SK-N-SH treated with all-trans-retinoic acid at 6 μM for 48 hours (cell line): ENCODE measurements at places on chromosomes 13 and 19.
A peak's percentile ranks its signal among the peaks of the same experiment; 100 is the strongest.

GRCh38 chr13:110676595-110677587, 29.0 kb downstream of the CARS2 start:
- ATAC-seq: no peak

DNA sequence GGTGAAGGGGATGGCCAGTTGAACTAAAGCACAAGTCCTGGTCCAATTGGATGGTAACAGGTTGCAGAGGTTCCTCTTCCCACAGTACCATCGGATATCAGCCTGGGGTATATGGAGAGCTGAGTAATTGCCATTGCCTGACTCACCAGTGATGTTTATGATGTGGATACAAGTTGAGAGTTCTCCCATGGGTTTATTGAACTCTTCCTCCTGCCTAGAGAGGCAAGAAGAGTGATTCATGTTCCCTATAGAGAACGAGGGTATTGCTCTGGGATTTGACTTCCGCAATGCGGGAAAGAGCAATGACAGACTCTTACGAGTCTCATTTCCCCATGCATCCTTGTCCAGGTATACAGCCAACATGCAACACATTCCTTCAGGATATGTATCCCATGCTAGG, 111.3 kb upstream of the PCDH9 start:
- ATAC-seq: no peak

DNA sequence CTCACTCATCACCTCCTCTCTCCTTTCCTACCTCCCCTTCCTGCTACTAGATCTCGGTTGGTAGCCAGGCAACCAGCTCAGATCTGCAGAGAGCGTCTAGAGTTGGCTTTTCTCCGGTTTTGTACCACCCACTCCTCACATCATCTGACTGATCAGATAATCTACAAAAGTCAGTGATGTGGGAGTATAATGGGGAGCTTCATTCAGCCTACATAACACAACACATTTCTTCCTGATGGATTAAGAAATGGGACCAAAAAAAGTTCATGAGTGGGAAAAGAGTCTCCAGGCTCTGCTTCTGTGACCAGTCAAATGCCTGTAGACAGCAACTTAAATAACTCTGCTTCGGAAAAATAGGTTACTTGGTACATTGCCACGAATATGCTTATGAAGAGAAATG, 279.8 kb downstream of the DCLK1 start:
- no peak for ATAC-seq

- ATAC-seq: no peak
Observed at GRCh38 chr19:3879656-3880055, 829 bp upstream of the ATCAY start.

- ATAC-seq: no peak
Observed at GRCh38 chr19:1257475-1258162, 9.2 kb downstream of the MIDN start.

GRCh38 chr13:20332361-20333096, 100.4 kb upstream of the GJB6 start:
- ATAC-seq: no peak

GRCh38 chr19:45901912-45902650, at the start of gene MYPOP:
TSS of gene MYPOP (minus strand) at chr19:45902613. CDS start at chr19:45901773, 840 bp downstream.
- peak; percentile 11 for ATAC-seq

DNA sequence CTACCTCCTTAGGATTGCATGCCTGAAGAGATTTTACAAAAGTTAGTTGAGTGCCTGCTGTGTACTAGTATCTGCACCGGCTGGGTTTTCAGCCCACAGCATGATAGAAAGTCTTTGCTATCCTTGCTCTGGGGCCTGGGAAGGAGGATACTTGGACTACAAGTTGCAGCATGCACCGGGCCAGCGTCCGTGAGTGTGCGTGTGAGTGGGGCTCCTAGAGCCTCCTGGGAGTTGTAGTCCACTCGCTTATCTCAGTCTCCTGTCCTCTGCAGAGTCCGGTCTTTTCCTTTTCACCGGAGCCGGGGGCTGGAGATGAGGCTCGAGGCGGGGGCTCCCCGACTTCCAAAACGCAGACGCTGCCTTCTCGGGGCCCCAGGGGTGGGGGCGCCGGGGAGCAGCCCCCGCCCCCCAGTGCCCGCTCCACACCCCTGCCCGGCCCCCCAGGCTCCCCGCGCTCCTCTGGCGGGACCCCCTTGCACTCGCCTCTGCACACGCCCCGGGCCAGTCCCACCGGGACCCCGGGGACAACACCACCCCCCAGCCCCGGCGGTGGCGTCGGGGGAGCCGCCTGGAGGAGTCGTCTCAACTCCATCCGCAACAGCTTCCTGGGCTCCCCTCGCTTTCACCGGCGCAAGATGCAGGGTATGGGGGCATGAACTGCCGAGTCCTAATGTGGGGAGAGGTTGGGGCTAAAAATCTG, 20.6 kb downstream of the BRSK1 start:
- peak; percentile 61 for ATAC-seq

DNA sequence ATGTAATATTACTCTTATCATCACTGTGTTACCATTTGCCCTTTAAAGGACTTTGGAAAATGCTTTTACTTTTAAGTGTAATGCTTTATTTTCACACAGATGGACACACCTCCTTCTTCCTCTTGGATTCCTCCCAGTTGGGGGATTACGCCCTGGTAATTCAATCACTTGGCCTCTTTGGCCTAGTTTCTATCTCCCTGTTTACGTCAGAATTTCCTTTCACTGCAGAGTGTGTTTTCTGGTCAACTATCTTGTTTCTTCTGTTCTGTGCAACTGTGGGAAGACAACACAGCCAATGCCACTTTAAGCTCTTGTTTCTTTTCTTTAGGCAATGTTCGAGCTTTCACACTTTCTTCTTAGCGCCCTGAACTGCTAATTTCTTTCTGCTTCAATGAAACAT, 257.3 kb upstream of the MAB21L1 start:
- ATAC-seq: peak; percentile 32; the same call in 2 of the 3 replicates

GRCh38 chr13:24232474-24232873, 72.0 kb downstream of the SPATA13 start:
- ATAC-seq: no peak

GRCh38 chr19:15276620-15277215, 44.5 kb upstream of the EPHX3 start:
- ATAC-seq: no peak

- ATAC-seq: no peak
Observed at GRCh38 chr19:39207293-39207836, 3.3 kb upstream of the SYCN start.

- ATAC-seq: peak; percentile 47; the same call in 2 of the 3 replicates
Observed at GRCh38 chr13:31885994-31886393, 145.6 kb upstream of the FRY start.

GRCh38 chr19:39310558-39311311, 9.9 kb downstream of the LRFN1 start:
- no peak for ATAC-seq

GRCh38 chr19:32396046-32396652, 9.4 kb upstream of the DPY19L3 start:
- no peak for ATAC-seq

DNA sequence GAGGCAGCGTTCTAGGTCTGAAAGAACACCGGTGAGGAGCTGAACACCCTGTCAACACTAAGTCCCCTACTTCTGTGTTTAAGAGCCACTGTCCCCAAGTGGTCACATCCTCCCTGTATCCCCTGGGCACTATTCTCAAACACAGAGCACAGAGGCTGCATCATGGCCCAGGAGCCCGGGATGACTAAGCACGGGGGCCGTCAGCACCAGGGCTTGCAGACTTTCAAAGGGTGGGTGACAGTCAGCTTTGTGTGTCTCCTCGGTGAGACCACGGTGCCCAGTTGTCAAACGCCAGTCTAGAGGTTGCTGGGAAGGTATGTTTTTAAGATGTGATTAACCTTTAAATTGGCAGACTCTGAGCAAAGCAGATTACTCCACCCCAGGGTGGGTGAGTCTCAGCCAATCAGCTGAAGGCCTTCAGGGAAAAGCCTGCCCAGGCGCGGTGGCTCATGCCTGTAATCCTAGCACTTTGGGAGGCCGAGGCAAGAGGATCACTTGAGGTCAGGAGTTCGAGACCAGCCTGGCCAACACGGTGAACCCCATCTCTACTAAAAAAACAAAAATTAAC, 8.0 kb downstream of the MAP2K2 start:
- ATAC-seq: no peak

- no peak; the same call in 2 of the 3 replicates for ATAC-seq
Observed at GRCh38 chr19:3494559-3494958, 5.9 kb downstream of the DOHH start.

DNA sequence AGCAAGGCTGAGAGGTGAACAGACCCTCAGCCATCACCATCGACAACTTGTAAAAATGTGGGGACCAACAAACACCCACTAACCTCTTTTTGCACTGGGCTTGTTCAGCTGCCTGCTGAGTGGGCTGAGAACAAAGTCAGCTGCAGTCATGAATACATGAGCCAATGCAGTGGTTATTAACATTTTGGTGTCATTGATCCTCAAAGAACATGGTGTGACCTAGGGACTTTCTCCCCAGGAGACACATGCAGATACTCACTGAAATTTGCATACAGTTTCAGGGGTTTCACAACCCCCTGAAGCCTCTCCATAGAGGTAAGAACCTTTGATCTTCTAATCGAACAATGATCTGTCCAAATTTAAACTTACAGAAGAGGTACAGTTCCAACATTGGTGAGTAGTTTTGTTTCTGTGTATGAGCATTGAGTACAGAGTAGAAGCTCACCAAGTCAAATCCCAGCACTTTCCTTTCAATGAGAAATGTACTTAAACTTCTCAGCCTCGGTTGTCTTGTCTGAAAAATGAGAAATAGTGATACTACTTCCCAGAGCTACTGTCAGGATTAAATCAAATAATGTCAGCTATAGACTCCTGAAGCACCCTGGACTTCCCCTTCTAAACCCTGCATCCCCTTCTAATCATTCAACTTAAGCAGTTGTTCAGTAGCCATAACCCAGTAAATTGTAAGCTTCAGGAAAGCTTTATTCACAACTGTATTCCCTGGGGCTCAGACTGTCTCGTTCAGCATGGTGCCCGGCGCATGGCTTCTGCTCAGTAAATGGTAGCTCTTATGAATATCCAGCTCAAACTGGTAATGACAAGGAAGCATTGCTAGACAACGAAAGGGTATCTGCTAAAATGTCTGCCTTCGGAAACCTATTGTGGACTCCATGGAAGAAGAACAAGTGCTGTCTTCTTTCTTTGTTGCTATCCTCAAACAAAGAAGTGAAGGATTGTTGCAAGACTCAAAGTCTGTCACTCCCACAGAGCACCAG, 148.7 kb downstream of the FOXO1 start:
- ATAC-seq: no peak

DNA sequence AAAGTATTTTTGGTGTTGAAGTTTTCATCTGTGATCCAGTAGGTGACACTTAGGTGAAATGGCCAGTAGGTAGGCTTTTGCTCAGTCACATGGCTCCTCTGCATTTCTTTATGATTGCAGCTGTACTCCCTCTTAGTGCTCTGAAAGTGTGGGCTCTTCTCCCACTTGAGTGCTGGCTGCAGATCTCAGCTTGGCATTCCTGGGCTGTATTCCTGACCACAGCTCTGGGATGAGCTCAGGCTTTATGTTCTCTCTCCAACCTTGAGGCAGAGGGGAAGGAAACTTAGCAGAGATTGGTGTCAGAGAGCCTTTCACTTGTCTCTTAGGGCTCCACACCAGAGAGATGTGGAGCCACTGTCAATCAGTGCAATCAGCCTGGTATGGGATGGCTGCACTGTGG, 254.3 kb downstream of the NDFIP2 start:
- ATAC-seq: no peak

- no peak for ATAC-seq
Observed at GRCh38 chr13:78700121-78700910, 41.4 kb upstream of the OBI1 start.

DNA sequence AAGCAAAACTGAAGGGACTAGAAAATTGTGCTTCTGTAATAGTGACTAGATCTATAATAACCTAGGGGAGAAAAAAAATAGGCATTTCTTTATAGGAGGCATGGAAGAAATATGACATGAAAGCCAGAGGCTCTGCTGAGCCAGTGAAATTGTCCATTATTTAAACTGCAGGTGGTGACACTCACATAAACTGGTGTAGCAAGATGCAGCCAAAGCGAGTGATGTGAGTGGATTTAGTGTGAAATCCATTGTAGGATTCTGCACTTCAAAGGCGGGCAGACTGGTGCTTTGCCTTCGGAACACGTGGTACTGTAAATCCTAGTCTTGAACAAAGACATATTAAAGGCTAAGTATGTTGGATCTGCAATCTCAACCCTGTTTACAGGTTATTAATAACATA, 361.9 kb downstream of the TBC1D4 start:
- no peak for ATAC-seq

DNA sequence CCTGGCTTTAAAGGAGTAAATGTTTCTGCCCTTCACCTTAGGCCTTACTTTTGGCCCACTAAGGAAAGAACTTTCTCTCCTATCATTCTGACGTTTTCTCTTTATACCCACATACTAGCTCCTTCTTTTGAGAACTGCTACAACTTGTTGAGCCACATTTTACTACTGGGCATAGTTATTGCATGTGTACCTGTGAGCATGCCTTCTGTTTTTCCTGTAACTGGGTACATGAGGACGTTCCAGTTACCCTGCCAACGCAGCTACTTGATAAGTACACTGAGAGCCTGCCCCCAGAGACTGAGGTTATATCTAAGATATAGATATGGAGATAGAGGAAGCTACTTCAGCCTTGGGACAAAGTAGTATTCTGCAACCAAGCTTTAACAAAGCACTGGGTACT, 3.5 kb downstream of the CCDC169 start:
- ATAC-seq: no peak

GRCh38 chr19:33285441-33285927, 16.9 kb downstream of the CEBPA start:
- no peak for ATAC-seq
